ENCODE measurements at places on chromosomes 2 and 18.

DNA sequence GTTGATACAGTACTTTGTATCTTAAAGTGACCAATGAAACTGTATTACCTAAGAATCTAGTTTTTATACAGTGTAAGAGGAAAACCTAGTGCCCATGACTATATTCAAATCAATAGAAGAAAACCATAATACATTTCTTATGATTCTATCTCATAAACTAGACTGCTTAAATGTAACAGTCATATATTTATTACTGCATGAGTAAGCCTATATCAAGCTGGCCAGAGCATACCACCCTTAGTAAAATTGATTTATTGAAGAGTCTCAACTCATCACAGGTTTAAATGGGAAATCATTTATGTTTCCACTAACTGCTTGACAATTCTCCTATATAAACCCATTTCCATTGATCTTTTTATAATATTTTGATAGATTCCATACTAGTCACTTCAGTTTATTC, 1059.2 kb upstream of the LRRTM1 start:
- DNase-seq = no peak

DNA sequence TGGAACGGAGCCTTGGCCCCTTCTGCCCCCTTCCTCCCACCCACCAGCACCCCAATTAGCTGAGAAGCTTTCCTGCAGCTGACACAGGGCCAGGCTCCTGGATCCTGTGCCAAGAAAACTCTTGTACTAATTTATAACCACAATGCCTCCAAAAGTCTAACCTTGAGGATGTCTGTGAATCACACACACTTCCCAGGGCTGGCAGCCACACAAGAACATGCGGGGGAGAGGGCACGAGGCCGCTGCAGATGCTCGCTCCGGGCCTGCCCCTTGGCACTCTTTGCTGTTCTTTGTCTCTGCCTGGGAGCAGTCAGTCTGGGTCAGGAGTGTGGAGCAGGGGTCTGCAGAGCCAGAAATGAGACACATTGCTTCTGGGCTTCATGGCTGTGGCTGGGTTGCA, 62.7 kb upstream of the KIF5C start:
- peak; percentile 21 for DNase-seq

- DNase-seq = no peak
Observed at GRCh38 chr2:189411860-189412259, 29.4 kb upstream of the WDR75 start.

DNA sequence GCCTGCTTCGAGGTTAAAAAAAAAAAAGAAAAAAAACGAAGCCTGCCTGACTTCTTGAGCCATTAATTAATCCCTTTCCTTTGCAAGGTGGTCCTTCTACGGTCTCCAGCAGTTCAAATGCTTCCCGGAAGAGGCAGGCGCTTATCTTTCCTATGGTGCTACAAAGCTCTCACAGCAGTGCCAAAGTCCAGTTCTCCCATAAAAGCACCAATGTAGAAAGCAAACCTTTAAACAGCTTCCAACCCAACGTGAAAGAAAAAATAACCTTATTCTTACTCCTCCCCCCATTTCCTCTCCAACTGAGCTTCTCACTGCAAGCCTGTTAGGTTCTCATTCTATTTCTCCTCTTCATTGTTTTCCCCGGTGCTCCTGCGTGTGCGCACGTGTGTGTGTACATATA, 317.4 kb upstream of the SOX11 start:
- DNase-seq = no peak

GRCh38 chr2:69943000-69943842, 18.2 kb downstream of the ASPRV1 start:
- DNase-seq = no peak

GRCh38 chr2:100976645-100977391, 25.3 kb upstream of the RPL31 start:
- DNase-seq = no peak

DNA sequence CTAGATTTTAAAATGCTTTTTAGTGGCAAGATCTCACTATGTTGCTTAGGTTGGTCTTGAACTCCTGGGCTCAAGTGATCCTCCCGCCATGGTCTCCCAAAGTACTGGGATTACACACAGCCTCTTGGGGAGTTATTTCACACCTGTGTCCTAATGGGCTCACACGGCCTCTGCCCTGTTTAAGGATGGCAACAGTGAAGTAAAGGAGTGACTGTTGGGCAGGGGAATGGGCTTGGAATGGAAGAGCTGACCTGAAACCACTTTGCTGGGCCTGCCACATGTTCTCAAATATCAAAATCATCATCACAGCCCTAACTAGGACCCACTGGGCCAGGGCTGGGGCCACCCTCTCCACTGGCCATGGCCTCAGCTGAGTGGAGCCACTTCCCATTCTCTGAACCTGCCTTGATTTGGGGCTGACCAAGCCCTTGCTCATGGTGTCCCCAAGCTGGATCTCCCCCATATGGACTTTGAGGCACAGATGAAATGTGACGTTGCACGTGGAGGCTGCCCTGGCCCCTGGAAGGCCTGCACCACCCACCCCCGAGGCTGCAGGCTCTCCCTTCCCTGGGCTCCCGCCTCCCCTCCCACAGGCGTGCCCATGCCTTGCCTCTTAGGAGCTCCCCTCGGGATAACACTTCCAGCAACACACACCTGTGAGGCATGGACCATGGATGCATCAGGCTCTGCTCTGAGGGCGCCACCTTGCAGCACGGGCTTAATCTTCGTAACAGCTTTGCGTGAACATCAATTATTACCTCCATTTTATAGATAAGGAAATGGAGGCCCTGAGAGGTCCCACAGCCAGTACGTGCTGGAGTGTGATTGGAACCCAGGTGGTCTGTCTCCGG, 71.8 kb upstream of the SMAD7 start:
- no peak for DNase-seq

- DNase-seq = no peak
Observed at GRCh38 chr2:120300385-120300784, 45.6 kb upstream of the INHBB start.

Measured in HTR-8/SVneo (cell line).